ENCODE measurements at places on chromosomes 2 and 18. TPM values are rescaled to one million over a fixed set of nuclear protein-coding genes. Genes with fewer than 3 reads are reported as not detected.

- H3K4me1 ChIP-seq, result no peaks in the 10 kb centered on the region
- H3K36me3 ChIP-seq, result no peaks in the 10 kb centered on the region
- no peak for DNase-seq
- H3K27ac ChIP-seq, result no peak overlapping the region
- no peak overlapping the region for H3K4me3 ChIP-seq
These were observed 44.0 kb upstream of the PDCL3 start for GRCh38 chr2:100518801-100519200.

GRCh38 chr2:88860421-88861075 is 169.1 kb downstream of the RPIA start:
- H3K27ac ChIP-seq, result no peak overlapping the region
- H3K27me3 ChIP-seq, result peaks cover 29% of the 10 kb centered on the region
- no peak overlapping the region for H3K4me3 ChIP-seq
- H3K36me3 ChIP-seq, result no peaks in the 10 kb centered on the region
- DNase-seq, result no peak
- no peaks in the 10 kb centered on the region for H3K4me1 ChIP-seq

The GALNT1 gene
- 44.0 TPM for total RNA-seq

The REG3A gene
- not detected for total RNA-seq

The FSIP2 gene
- total RNA-seq, result 0.15 TPM

DNA sequence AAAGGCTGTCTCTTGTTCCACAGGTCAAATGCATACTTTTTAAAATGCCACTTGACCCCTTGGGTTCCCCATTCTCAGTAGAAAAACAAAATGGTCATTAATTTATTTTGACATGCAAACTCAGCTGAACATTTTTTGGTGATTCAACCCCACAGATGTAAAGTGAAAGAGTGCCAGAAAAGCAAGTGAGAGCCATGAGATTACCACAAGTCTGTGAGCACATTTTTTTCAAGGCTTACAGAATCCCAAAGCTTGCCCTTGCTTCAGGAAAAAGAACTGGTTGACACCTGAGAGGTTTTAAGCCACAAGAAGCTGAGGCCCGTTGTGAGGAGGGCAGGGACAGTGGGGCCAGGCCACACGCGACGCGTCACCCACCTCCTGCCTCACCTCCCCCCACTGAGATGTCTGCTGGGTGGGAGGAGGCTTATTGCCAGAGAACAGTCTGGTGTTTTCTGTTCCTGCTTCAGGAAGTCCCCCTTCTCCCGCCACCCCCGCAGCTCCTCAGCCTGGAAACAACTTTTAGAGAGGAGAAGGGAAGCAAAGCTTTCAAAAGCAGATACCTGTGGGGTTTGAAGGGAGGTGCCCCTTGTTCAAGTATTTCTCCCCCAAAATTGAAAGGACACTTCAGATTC is 70.4 kb upstream of the CYP1B1 start:
- H3K27me3 ChIP-seq, result peaks cover 11% of the 10 kb centered on the region
- H3K4me1 ChIP-seq, result peaks cover 10% of the 10 kb centered on the region
- H3K36me3 ChIP-seq, result no peaks in the 10 kb centered on the region

- peaks cover 6% of the 10 kb centered on the region for H3K36me3 ChIP-seq
- H3K4me3 ChIP-seq, result no peak overlapping the region
- H3K4me1 ChIP-seq, result peaks cover 12% of the 10 kb centered on the region
- no peaks in the 10 kb centered on the region for H3K27me3 ChIP-seq
- H3K27ac ChIP-seq, result no peak overlapping the region
- DNase-seq, result peak; percentile 14
These were observed 117.9 kb upstream of the ID2 start for GRCh38 chr2:8563814-8564474.

DNA sequence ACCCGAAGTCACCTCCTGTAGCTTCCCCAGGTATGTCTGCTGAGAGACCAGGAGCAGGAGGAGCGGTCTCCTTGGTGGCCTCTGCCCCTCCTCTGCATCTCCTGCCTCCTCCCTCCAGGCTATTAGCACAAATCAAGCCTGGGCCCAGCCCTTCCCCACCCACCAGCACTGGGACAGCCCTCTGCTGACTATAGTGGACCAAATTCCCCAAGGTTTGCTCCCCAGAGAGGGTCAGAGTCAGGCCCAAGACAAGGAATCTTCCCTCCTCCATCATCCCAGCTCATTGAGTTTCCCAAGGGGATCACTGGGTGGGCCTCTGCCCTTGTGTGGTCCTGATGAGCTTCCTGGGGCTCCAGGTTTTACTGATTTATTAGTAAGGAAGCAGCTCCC is 62.1 kb downstream of the EMILIN2 start:
- peak; percentile 15 for DNase-seq
- peak overlapping the region; percentile 52 for H3K27ac ChIP-seq
- H3K27me3 ChIP-seq, result no peaks in the 10 kb centered on the region

The CIDEA gene
- not detected for total RNA-seq

DNA sequence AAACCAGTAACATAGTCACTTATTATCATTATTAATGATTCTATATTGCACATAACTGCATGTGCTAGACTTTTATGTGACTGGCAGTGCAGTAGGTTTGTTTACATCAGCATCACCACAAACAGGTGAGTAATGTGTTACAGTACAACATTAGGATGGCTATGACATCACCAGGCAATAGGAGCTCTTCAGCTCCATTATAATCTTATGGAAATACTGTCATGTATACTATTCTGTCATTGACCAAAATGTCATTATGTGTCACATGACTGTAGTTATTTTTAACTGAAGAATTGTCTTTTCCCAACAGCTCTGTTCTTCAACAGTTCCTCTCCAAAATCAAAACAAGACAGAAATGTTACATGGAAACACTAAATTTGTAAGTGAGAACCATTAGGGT is 96.3 kb downstream of the C18orf54 start:
- H3K4me3 ChIP-seq, result no peak overlapping the region
- H3K27me3 ChIP-seq, result peaks cover 12% of the 10 kb centered on the region
- no peak for DNase-seq
- H3K36me3 ChIP-seq, result no peaks in the 10 kb centered on the region

The CAPN13 gene
- not detected for total RNA-seq

The MYO7B gene
- total RNA-seq, result 0.13 TPM

DNA sequence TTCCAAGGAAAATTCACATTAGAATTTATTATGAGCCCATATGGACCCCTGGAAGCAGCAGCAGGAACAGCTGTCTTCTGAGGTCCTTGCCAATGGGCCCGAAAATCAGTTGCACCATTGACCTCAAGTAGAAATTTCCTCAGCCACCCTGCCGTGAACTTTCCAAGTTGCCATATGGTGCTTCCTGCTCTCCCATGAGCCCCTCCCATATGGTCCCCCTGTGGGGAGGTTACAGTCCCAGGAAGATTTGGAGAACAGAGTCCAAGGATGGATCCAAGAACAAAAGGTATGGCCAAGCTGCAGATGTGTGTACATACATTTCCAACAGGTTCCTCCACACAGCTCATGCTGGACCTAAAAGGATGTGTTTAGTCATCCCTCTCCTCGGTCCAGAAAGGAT is 34.6 kb downstream of the DIPK1C start:
- no peak for DNase-seq
- peaks cover 7% of the 10 kb centered on the region for H3K27me3 ChIP-seq
- no peak overlapping the region for H3K27ac ChIP-seq
- H3K4me3 ChIP-seq, result no peak overlapping the region
- H3K36me3 ChIP-seq, result no peaks in the 10 kb centered on the region
- no peaks in the 10 kb centered on the region for H3K4me1 ChIP-seq

DNA sequence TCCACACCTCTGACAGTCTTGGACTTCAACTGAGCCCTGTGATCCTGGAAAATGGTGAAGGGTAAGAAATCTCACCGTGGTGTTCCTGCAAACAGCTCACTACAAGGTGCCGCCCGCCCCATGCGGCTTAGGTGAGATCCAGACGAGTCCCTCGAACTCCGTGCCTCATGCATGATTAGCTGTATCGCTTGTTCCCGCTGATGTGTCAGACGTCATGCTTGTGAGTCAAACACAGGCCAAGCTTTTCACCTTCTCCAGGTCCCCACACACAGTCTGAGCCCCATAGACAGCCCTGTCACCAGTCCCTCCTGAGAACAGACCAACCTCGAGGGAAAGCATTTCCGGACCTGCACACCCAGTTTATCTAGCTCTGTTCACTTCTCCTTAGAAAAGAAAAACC is 740.5 kb downstream of the GALR1 start:
- no peak overlapping the region for H3K27ac ChIP-seq
- H3K36me3 ChIP-seq, result no peaks in the 10 kb centered on the region
- no peak overlapping the region for H3K4me3 ChIP-seq
- no peaks in the 10 kb centered on the region for H3K4me1 ChIP-seq

- no peak overlapping the region for H3K27ac ChIP-seq
- no peak for DNase-seq
- H3K4me1 ChIP-seq, result no peaks in the 10 kb centered on the region
These were observed 107.4 kb upstream of the GLI2 start for GRCh38 chr2:120628248-120628647.

The CAMKMT gene
- total RNA-seq, result 11.6 TPM

DNA sequence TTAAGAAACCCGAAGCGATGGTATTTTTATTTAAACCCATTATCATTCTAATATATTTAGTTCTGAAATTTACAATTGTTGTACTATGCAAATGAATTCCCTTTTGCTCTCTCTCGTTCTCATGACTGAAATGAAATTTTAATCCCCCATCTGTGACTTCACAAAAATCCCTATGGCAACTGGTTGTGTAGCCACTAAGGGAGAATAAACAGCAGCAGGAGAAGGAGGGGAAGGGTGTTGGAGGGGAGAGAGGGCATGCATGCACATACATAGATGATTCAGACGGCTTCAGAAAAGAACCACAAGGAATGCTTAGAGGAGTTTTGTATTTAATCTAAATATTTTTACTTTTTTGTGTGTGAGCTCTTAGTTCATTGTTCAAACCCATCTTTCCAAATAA is 36.8 kb downstream of the CPS1 start:
- no peaks in the 10 kb centered on the region for H3K36me3 ChIP-seq
- H3K4me3 ChIP-seq, result no peak overlapping the region
- no peak overlapping the region for H3K27ac ChIP-seq
- H3K4me1 ChIP-seq, result no peaks in the 10 kb centered on the region
- DNase-seq, result no peak

The SLC38A11 gene
- not detected for total RNA-seq

DNA sequence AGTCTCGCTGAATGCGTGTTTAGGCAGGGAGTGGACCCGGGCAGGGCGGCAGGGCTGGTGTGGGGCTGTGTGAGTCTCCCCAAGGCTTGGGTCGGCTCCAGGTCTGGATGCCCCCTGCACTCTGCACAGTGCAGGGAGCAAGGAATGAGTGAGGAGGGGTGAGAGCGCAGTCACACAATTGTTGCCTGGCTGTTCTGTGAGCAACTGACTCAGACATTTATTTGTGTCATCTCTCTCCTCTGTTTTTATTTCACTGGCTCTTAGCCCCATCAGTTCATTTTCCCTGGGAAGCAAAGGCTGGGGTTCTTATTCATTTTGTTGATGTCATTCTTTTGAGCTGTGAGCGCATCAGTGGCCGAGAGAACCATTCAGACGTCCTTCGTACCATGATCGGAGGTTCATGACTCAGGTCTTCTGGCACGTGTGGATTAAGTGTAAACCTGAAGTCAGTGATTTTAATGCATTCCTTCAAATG is 61.1 kb downstream of the GATA6 start:
- no peaks in the 10 kb centered on the region for H3K4me1 ChIP-seq
- no peaks in the 10 kb centered on the region for H3K27me3 ChIP-seq
- DNase-seq, result no peak
- H3K36me3 ChIP-seq, result no peaks in the 10 kb centered on the region

- H3K36me3 ChIP-seq, result peaks cover 81% of the 10 kb centered on the region
- peak overlapping the region; percentile 96 for H3K27ac ChIP-seq
- H3K27me3 ChIP-seq, result no peaks in the 10 kb centered on the region
- DNase-seq, result peak; percentile 56
- peak overlapping the region; percentile 64 for H3K4me3 ChIP-seq
These were observed 7.2 kb downstream of the MTHFD2 start for GRCh38 chr2:74205596-74205995.

DNA sequence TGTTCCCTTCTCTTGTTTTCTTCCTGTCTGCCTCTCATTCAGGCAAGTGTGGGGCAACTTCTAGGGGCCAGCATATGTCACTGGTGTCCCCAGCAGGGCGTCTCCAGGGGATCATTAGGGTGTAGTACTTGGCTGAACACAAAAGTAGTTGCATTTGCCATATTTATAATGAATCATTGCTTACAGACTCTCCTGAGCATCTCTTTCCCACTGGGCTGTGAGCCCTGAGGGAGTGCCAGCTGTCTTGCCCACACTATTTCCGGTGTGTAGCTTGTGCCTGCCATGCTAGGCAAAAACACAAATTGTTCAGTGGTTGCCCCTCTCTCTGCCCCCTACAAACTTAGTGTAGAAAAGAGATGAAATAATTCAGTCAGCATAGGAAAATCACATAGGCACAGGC is 40.8 kb upstream of the SCLY start:
- peaks cover 7% of the 10 kb centered on the region for H3K4me1 ChIP-seq
- H3K27me3 ChIP-seq, result no peaks in the 10 kb centered on the region
- no peak overlapping the region for H3K27ac ChIP-seq
- no peak overlapping the region for H3K4me3 ChIP-seq
- DNase-seq, result no peak

DNA sequence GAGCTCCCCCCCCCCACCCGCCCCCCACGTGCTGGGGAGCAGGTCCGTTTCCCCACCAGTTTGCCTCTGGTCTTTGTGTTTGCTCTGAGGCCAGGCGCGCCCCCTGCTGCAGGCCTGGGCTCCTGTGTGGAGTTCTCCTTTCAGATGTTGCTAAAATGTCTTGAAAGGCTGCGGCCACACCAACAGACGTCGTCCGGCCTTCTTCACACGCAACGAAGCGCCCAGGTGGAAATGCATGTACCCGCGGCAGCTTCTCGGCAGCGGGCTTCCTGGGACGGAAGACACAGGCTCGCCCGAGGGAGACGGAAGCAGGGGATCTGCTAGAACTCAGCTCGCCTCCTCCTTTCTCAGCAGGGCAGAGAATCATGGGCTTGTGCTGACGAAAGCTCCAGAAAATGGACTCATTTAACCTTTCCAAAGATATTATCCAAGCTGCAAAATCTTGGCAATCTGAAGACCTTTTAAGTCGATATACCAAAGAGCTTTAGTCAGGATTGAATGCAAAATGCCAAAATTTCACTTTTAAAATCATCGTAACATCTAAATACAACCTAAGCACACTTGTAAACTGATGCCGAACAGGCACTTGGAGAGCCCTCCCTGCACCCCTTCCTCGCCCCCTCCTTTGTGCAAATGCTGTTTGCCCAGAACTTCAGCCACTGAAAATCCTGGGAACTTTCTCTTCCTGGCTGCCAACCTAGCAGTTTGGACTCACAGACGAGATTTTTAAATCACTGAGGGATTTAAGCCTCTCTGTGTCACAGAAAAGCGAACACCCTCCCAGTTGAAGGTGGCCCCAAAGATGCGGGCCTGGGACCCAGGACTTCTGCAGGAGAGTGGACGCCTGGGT is 125.5 kb upstream of the ZNF516 start:
- H3K27me3 ChIP-seq, result peaks cover 41% of the 10 kb centered on the region
- peak; percentile 28 for DNase-seq
- H3K36me3 ChIP-seq, result no peaks in the 10 kb centered on the region
- peaks cover 11% of the 10 kb centered on the region for H3K4me1 ChIP-seq
- no peak overlapping the region for H3K27ac ChIP-seq
- H3K4me3 ChIP-seq, result no peak overlapping the region

The ZEB2 gene
- total RNA-seq, result 20.6 TPM

The SLC4A5 gene
- total RNA-seq, result 2.5 TPM

The KHK gene
- 6.6 TPM for total RNA-seq

- no peaks in the 10 kb centered on the region for H3K27me3 ChIP-seq
- no peaks in the 10 kb centered on the region for H3K4me1 ChIP-seq
- no peaks in the 10 kb centered on the region for H3K36me3 ChIP-seq
- no peak for DNase-seq
These were observed 374.7 kb downstream of the TNS1 start for GRCh38 chr2:217628061-217628460.
